Astrocyte (in vitro differentiated cells and primary cell): ENCODE measurements at places on chromosomes 6 and 20. TPM values are rescaled to one million over a fixed set of nuclear protein-coding genes. Genes with fewer than 3 reads are reported as not detected.

Gene OR2B6
- total RNA-seq: not detected in 2 replicates

Gene TNFRSF6B
- total RNA-seq: 2.0 and 2.8 TPM in 2 replicates

Gene TFAP2D
- not detected in 2 replicates for total RNA-seq

Gene ADAM33
- total RNA-seq: 2.3 and 3.0 TPM in 2 replicates

Gene AAR2
- 20.9 and 21.7 TPM in 2 replicates for total RNA-seq

Gene ARMC12
- total RNA-seq: 0.25 TPM in 1 of 2 replicates, not detected in the other

Gene TRIM38
- 6.8 and 8.4 TPM in 2 replicates for total RNA-seq
